Stimulated activated CD4-positive, alpha-beta T cell treated with anti-CD3 and anti-CD28 coated beads, Interleukin-12 subunit alpha, Interleukin-12 subunit beta, amount 100 ng/mL, for 24 hours (primary cell): ENCODE measurements at places on chromosomes 2 and 18.

DNA sequence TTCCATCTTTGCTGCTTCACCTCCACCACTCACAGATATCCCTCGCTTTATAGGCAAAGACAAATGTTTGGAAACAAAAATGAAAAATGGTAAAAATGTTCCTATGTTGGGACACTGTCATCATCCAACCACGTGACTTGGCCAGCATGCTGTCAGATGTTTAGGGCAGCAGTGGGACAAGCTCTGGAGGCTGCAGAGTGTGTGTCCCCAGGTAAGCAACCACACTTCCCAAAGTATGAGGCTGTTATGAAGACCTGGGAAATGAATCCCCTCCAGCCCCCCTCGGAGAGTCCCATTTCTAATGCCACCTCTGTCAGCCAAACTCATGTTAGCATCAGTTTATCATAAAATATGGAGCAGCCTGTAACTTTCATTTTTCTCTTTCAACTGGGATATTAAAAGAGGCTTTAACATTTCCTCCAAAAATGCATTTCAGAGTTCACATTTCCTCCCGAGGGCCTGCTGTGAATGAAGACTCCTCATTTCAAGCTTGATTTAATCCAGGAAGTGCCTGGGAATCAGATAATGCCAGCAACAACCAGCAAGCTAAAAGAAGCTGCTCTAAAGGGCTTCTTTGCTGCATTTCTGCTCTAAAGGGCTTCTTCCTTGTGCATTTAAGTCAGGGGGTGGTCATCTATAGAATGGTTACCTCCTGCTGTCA lies 66.2 kb downstream of the APOB start:
- DNase-seq: no peak

DNA sequence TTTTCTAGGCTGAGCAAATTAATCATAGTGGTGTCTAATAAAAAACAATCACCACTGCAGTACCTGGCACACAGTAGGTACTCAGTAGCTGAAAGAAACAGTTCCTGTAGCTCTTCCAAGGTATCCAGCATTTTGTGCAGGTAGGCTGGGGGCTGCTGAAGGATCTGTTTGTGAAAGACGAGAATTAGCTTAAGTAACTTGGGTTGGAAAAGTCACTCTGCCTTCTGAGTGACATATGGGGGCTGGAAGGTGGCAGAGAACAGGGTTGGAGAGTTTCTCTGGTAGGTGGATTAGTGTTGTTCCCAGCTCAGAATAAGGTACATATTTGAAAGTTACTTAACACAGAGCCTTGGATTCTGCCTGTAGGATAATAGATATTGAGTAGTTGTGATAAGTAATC lies 72.8 kb downstream of the FMNL2 start:
- no peak for DNase-seq

DNA sequence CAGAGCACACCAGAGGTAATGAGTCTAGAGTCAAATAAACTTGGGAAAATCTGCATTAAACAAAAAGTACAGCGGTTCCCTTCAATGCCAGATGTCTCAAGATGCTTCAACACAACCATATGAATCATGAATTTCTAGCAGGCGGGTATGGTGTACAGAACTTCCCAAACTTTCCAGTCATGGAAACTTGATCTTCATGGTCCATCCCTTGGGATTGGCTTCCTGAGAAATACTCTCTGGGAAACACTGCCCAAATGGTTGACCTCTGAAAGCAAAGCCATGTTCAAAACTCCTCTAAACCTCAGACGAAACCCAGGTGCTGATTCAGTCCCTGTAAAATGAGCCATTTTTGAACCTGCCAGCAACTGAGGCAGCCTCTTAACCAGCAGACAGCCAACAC lies 16.4 kb upstream of the TMEM247 start:
- DNase-seq: no peak

DNA sequence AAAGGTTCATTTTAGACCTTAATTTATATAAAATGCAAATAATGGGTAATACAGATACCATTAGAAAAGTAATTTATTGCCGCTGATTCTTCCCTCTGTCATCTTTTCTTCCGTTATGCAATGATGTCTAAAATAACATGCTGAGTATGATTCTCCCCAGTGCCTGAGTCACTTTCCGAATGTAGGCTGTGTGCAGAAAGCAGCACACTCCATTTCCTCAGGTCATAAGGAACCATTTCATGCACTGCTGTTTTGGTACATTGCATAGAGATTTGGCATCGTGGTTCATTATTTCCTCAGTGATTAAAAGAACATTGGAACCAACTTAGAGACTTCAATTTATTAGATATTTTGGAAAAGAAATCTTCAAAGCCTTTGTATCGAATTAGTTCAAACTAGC lies 173.5 kb downstream of the CDH2 start:
- no peak for DNase-seq

DNA sequence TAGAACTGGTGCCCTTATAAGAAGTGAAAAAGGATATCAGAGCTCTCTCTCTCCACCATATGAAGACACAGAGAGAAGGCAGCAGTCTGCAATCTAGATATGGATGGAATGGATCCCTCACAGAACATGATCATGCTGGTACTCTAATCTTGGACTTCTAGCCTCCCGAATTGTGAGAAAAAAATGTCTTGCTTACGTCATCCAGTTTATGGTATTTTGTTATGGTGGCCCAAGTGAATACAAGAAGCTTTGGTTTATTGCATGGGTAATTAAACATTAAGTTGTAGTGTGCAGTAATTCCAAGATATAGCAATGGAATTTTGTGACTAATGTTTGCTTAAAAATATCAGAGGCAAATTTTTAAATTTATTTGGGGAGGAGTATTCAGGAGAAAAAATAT lies 1667.4 kb upstream of the SLC39A10 start:
- no peak for DNase-seq

- no peak for DNase-seq
Measured at GRCh38 chr2:48461721-48462120, 68.2 kb upstream of the STON1 start.

DNA sequence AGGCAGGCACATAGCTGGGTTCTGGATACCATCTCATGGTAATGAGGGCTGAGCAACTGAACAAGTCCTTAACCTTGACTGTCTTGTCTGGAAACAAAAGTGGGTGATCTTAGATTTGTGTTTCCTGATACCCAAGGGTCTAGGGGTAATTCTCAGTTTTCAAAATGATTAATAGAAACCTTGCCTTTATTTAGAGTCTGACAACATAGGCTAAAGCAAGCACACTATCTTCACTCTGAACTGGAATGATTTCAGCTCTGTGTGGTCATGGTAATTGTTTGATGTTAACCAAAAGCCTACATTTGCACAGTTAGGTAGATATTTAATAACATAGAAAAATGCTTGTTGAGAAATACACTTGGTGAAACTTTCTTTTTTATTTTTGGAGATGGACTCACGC lies 6.8 kb upstream of the LAMA3 start:
- DNase-seq: no peak

DNA sequence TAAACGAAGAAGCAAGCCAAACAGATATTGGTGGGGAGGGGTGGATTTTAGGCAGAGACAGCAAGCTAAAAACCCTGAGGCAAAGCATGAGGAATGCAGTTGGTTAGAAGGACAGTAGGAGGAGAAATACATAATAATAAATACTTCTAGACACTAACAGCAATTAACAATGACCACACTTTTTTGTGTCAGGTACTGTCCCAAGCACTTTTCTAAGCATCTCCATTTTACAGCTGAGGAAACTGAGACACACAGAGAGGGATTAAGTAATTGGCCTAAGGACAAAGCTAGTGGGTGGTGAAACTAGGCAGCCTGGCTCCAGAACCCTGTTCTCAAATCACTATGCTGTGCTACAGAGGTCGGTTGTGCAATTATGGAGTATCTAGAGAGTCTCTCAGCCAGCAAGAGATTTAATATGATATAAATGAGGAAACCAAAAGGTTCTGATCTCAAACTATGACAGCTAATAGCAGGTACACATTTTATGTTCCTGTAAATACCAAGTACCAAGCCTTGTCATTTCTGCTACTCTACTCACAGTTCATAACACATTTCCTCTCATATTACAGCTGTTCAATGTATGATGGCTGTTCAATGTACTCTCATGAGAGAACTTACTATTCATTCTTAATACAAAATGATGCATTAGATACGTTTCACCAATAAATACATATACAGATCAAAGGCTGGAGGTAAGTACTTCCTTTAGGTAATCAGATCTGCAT lies 5.3 kb downstream of the MAP4K3 start:
- no peak for DNase-seq

DNA sequence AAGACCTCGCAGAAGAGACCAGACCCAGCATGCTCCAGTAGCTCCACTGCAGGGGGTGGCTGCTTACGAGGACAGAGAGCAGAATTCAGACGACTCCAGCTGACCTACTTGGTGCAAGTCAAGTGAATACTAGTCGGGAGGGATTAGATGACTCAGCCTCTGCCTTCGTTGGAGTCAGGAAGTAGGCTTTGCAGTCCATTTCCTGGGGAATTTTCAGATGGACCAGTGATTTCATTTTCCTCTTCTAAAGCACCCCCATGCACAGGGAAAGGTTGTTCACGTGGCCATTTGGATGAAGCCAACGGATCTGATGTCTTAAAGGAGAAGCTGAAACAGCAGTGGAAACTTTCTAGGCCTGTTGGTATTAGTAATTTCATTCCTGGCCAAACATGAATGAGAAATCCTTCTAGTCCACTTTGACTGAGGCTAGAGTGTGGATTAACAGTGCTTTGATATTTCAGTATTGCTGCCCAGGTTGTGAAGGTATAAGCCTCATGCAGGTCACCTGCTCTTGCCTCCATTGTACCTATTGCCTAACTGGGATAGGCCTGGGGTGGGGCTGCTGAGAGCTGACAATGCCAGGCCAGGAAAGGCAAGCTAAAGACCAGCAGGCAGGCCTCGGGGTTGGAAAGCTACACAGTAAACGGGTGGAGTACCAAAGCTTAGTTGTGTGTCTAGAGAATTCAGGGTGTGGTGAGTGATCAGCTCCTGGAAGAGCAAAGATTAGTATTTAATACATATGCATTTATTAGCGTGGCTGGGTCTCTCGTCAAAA lies 117.6 kb upstream of the FOSL2 start:
- no peak for DNase-seq

DNA sequence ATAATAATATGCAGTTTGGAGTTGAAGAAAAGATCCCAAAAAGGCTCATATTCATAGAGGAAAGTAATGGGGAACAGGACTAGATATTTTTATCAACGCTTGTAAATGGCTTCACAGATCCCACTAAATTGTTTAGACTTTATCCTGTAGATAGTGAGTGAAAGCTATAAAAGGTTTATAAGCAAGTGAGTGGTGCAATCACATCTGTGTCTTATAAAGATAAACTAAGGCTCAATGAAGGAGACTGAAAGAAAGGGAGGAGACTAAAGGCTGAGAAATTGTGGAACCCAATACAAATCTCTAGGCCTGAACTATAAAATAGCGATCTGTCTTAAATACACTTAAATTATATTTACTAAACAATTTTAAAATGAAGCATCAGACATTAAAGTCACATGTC lies 7.7 kb downstream of the SP3 start:
- DNase-seq: no peak

- no peak for DNase-seq
Measured at GRCh38 chr18:57864615-57865121, 61.6 kb upstream of the ATP8B1 start.
